ENCODE measurements at places on chromosomes 11 and 22.

DNA sequence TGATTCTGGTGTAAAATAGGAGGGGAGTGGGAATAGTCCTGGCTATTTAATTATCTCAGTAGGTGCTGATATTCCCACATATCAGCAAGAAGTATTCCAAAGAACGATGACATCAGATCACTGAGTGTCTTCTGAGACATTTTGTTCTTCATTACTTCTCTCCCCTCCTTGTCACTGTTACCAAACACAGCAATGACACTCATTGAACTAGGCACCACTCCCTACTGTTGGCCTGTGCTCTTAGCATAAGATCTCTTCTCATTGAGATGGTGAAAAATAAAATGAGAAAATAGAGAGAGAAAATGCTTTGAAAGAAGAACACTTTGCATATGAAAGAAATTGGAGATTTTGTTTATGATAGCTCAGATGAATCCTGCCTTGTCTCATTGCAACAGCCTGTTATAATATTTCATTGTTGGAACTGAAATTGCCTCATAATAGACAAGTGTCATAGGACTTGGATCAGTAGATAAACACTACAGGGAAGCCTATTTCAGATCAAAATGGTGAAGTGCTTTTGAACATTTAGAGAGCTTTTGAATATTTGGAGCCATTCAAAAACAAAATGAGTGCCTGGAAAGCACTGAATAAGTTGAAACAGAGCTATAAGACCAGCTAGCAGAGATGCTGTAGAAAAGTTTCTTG is 11.3 kb upstream of the ETS1 start:
- no peak for DNase-seq

GRCh38 chr11:64089493-64089892 is 53.8 kb downstream of the FLRT1 start:
- DNase-seq = no peak

DNA sequence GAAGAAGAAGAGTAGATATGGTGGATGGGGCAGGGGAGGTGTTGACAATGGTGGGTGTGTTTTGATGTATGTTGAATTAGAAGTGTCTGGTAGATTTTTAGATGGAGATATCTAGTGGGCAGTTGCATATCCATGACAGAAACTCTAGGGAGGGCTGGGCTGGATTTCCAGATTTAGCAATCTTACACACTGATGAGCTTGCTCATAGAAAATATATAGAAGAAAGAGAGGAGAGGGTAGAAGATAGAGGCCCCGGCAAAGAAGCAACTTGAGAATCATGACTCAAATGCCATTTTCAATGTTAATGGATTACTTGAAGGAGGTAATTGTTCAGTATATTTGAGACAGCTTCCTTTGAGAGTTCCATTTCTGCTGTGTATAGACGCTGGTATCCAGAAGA is 8.2 kb downstream of the REXO2 start:
- DNase-seq = peak; percentile 22

DNA sequence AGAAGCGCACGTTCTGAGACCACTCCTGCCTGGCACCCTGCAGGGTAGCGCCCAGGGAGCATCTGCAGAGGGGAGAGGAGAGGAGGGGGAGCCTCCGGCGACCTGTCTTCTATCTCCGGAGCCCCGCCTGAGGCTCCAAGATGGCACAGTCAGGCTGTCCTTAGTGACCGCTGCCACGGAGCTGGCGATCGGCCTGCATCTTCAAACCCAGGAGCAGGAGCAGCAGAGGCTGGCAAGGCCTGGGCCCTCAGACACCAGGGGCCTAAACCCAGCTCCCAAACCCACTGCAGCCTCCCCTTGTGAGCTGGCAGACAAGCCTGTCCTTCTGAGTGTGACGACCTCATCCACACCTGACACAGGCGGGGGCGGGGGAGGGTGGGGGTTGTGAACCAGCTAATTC is 34.9 kb downstream of the TOLLIP start:
- DNase-seq = no peak

- DNase-seq = no peak
These were observed at the start of gene PLAAT5 for GRCh38 chr11:63490551-63491239. TSS of gene PLAAT5 (minus strand) at chr11:63491167. CDS start at chr11:63491034, 133 bp downstream.

DNA sequence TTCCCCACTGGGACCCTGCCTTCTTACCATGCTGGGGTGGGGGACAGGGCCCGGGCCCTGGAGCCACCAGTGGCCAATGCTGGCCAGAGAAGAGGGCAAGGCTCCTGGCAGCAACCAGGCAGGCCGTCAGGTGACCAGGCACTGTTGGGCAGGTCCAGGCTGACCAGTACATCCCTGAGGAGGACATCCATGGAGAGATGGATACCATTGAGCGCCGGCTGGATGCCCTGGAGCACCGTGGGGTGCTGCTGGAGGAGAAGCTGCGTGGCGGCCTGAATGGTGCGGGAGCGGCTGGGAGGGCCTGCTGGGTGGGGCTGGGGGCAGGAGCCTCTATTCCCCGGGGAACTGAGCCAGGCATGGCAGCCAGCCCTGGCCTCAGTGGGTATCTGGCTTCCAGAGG is 21.0 kb downstream of the C22orf23 start:
- no peak for DNase-seq

DNA sequence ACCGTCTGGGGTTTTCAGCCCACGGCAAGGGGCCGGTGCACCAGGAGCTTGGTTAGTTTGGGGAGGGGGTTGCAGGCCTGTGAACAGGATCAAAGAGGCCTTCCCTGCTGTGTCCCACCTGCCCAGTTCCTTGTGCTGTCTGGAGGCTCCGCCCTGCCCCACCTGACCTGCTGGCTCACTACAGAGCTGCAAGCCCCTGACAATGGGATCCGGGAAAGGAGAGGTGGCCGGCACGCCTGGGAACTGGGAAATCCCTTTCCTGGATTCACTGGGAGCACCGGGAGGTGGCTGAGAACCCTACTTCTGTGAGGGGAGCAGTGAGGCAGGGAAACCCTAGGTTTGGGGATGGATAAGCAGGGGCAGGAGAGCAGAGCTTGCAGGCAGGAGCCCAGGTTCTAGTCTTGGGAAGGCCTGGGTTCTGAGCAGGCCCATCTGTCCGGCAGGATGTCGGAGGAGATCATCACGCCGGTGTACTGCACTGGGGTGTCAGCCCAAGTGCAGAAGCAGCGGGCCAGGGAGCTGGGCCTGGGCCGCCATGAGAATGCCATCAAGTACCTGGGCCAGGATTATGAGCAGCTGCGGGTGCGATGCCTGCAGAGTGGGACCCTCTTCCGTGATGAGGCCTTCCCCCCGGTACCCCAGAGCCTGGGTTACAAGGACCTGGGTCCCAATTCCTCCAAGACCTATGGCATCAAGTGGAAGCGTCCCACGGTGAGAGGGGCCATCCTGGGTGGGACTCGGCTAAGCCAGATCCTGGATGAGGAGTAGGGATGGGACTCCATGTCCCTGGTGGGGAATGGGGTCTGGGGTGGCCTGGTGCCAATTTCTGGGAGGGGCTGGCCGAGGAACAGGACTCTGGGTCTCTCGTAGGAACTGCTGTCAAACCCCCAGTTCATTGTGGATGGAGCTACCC is 786 bp downstream of the CAPN1 start:
- DNase-seq = no peak

DNA sequence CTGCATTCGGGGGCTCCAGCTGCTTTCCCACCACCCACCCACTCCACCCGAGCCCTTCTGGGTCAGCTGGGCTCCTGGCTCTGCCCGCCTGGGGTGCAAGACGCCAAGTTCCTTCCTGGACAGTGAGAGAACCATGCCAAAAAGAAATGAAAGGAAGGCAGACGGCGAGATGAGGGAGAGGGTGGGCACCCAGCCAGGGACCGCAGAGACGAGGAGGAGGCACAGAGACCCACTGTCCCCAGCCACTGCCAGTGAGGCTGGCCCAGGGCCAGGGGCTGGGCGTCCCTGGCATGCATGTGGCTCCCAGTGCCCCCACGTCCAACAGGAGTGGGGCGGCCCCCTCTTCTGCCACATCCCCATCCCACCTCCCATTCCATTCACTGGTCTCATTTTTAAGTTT is 10.8 kb upstream of the CD81 start:
- DNase-seq = no peak

DNA sequence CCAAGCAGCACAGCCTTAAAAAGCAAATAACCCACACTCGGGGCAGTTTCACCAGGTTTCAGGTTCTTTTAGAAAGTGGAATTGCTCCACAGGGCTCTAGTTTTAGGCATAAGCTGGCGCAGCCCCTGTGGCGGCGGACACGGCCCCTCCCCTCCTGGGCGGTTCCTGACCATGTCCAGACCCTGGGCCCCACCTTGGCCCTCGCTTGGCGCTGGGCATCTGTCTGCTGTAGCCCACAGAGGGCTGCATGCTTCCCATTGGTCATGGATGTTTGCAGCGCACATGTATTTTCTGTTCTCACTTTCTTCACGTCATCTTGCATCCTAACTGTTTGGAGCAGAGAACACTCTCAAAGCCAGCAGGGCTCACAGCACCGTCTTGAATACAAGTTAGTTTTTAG is 244.3 kb downstream of the BRD1 start:
- no peak for DNase-seq

- no peak for DNase-seq
These were observed 19.3 kb upstream of the TMPRSS5 start for GRCh38 chr11:113725407-113725806.

- DNase-seq = peak; percentile 39
These were observed 239.0 kb upstream of the CCDC179 start for GRCh38 chr11:23099256-23099655.

GRCh38 chr11:43737201-43737590 is 56.7 kb downstream of the HSD17B12 start:
- no peak for DNase-seq

GRCh38 chr22:30233582-30233981 is 13.0 kb downstream of the LIF start:
- no peak for DNase-seq

GRCh38 chr11:100205926-100206325 is 481.2 kb upstream of the ARHGAP42 start:
- DNase-seq = no peak

- no peak for DNase-seq
These were observed 1.1 kb downstream of the APLP2 start for GRCh38 chr11:130070846-130071200.

DNA sequence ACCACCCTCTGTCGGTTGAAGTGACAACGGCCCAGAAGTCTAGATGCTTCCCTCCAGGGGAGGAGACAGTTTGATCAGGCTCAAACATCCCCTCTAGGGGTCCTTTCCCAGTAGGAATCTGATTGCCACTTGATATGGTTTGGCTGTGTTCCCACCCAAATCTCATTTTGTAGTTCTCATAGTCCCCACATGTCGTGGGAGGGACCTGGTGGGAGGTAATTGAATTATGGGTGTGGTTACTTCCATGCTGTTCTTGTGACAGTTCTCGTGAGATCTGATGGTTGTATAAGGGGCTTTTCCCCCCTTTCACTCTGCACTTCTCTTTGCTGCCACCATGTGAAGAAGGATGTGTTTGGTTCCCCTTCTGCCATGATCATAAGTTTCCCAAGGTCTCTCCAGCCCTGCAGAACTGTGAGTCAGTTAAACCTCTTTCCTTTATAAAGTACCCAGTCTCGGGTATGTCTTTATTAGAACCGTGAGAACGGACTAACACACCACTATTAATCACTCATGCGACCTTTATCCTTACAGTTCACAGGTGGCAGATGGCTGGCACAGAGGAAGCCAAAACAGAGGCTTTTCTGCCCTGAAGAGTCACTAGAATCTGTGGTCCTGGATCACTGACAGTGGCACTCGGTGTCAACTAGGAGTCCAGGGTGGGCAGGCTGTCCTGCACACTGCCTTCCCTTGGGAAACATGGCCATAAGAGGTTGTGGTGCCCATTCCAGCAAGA is 21.6 kb downstream of the ASPHD2 start:
- DNase-seq = no peak

- peak; percentile 97 for DNase-seq
These were observed 872 bp downstream of the TMA7B start for GRCh38 chr22:39960791-39961746.

- no peak for DNase-seq
These were observed 90.5 kb downstream of the UBASH3B start for GRCh38 chr11:122746050-122746478.

DNA sequence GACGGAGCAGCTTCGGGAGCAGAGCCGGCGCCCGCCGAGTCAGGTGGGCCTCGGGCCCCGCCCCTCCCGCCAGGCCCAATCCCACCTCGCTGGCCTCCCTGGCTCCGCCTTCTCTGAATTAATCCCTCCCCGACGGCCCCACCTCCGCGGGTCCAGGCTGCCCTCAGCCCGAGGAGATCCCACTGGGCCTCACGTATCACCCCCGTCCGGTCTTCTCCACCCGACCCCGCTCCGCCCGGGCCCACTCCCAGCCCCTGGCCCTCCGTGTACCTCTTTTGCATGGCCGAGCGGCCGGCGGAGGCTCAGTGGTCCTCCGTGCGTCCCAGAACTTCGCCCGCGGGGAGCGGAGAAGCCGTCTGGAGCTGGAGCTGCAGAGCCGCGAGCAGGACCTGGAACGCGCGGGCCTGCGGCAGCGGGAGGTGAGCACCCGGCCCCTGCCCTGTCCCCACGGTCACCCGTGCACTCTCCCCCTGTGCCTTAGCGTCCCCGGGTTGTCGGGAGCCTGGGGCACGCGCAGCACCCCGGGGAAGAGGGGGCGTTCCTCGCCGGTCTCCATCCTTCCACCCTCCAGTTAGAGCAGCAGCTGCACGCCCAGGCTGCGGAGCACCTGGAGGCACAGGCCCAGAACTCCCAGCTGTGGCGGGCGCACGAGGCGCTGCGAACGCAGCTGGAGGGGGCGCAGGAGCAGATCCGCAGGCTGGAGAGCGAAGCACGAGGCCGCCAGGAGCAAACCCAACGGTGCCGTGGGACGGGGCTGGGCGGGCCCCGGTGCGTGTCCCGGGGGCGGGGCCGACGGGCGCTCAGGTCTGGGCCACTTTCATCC is 2.2 kb upstream of the CD151 start:
- DNase-seq = peak; percentile 54

DNA sequence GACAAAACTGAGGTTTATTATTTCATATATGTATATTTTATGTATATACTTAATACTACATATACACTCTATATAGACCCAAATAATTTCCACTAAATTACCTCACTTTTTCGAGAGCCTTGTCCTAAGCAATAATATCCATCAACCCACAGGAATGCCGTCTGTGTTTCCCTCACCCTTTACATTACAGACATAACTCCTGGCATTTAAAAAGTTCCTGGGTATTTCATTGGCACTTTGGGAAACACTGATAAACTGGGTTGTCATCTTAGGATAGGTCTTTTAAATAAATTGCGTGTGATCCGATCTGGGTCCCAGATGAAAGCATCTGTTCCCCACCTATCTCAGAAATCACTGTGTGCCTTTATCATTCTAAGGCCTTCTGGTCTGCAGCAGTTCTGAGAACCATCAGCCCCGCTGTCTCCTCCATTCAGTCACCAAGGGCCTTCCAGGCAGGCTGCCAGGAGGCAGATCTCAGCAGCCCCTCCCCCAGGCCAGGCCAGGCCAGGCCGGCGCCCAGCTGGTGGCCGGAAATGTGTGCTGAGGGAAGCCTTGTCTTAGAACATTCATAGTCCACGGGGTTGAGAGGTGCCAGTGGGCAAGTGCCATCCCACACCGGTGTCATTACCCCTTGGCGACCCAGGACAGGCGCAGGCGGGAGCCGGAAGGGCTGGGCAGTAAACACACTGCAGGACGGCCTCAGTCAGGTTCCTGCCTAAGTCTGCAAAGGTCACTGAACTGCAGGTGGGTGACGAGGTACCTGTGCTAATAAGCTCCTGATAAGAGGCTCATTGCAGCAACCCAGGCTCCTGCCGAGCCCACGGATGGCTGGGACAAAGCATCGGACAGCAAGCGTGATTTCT is 3.3 kb downstream of the FGF19 start:
- peak; percentile 18 for DNase-seq
